Activated T-helper 1 cell treated with anti-CD3 and anti-CD28 coated beads, Interleukin-2, amount 50 U/mL, for 16 hours (primary cell): ENCODE measurements at places on chromosomes 12 and 14.

DNA sequence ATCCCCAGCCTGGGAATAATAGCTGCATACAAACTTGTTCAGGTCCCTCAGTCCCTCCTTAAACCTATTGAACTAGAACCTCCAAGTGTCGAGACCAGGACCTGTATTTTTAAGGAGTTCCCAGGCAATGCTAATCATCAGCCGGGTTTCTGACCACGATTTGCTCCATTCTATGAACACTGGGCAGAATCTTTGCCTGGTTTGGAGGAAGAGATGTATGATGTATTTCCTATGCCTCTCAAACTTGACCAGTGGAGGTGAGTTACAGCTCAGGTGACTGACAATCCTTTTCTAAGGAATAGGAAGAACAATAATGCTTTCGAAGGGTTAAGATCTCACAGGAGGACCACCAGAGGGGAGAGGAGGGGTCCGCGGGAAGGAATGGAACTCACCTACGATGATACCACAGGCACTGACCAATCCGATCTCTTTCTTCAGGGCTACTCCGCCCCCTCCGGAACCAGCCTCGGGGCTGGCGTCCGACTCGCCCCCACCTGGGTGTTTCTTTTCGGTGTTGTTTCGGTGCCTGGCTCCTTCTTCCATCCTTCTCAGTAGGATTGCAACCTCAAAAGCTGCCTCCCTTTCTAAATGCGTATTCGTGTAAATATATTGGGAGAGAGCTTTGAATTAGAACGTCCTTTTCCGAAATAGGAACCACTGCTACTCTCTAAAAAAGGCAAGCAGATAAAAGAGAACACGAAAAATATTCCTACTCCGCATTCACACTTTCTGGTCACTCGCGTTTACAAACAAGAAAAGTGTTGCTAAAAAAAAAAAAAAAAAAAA, 895 bp downstream of the SLC7A8 start:
- no peak for DNase-seq

DNA sequence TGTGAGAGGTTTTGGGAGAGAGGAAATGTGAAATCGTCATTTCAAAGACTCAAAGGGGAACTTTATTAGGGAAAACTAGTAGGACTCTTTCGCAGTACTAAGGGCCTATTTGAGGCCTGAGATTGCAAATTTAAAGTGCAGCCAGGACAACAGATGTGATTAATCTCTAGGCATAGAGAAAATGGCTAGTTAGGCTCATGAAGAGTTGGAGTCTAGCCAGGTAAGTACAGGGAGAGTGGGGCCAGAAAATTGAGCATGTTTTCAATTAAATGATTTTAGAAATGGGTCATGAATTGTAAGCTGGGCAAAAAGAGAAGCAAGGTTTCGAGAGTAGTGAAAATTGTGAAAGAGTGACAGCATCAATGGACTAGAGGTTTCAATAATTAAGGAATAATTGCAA, 91.9 kb upstream of the LMNTD1 start:
- no peak for DNase-seq

DNA sequence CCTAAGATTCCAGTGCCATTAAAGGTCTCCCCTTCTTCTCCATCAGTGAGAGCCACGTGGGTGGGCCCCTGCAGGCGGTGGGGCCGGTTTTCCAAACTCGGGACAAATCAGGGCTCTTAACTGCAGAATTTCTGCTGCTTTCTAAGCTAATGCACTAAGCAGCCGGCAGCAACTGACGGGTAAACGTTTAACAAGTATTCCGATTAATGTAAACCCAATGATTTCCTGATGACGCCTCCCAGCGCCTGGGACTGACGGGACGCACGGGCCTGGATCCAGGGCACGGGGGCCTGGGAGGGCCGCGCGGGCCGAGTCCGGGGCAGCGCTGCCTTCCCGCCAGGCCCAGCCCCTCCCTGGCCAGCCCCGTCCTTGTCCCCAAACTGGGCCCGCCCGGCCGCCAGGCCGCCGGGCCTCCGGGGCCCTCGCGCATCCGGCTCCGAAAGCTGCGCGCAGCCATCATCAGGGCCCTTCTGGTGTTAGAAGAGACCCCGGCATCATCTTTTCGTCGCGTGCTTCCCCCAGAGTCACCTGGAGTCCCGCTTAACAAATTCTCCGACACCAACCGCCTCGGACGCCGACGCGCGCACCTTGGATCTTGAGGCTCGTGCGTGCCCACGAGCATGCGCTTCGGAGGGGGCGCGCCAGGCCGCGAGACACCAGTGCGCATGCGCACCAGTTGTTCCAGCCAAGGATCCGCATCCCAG, at the start of gene MLH3:
Gene MLH3 (minus strand): TSS at position 616 of the 704 bp plus-strand sequence. CDS start 1,812 bp downstream, outside the sequence.
- peak; percentile 59 for DNase-seq

DNA sequence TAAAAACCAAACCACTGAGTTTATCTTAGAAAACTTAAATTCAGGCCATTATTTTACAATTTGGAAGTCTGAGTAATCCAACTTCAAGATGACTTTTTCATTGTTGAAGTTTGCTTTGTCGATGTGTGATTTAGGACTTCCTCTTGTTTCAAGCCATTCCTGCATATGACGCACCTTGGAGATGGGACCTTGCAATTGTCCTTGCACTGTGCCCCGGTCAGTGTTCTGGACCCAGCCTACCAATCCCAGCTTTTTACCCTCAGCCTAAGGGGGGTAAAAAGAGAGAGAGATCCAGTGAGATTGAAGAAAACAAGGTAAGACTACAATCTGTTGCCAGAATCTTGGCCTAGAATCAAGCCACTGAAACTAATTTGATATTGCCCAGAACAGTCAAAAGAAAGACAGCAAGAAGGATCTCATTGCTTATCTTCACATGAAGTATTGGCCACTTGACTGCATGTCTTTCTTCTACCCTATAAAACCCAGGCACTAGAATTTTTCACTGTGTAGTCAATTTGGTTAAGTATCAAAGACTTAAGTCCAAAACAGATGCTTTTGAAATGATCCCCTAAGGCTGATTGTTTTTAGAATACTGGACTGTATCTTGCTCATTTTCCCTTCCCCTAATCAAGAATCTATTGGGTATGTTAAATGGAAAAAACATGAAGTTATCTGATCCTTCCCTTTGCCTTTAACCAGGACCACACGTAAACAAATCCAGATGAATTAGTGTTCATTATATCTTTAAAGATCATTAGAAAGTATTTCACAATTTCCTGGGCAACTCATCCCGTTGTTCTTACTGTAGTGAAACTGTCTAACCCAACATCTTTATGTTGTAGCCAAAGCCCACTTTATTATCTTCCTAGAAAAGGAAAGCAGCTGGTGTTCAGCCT, 2.4 kb upstream of the MLH3 start:
- no peak for DNase-seq

- no peak for DNase-seq
These were observed 19.1 kb upstream of the CEP170B start for GRCh38 chr14:104845834-104846441.

- no peak for DNase-seq
These were observed 14.8 kb upstream of the C12orf75 start for GRCh38 chr12:105315726-105316125.
